Stimulated activated CD4-positive, alpha-beta T cell treated with anti-CD3 and anti-CD28 coated beads, Interleukin-2, amount 100 ng/mL, for 4 hours (primary cell): ENCODE measurements at places on chromosomes 5 and 9.

GRCh38 chr5:149961186-149961685 is 678 bp downstream of the SLC26A2 start:
- no peak for DNase-seq

DNA sequence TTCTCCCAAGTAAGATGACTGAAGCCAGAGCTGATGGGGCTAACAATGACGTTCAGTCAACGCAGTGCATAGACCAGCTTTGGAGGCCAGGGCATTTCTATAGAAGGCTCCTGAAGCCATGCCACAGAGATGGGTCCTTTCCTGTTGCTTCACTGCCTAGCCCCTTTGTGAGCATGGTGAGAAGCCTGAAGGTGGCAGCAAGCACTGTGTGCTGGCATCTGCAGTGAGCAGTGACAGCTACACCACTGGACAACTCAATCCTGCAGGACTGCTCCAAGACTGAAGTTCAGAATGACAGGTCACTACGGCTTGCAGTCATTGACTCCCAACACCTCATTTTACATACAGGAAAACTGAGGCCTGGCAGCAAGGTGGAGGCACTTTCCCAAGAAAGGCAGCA is 229.0 kb downstream of the TSSK1B start:
- DNase-seq: no peak

- no peak for DNase-seq
Measured at GRCh38 chr5:81506378-81506777, 112.4 kb upstream of the ACOT12 start.

DNA sequence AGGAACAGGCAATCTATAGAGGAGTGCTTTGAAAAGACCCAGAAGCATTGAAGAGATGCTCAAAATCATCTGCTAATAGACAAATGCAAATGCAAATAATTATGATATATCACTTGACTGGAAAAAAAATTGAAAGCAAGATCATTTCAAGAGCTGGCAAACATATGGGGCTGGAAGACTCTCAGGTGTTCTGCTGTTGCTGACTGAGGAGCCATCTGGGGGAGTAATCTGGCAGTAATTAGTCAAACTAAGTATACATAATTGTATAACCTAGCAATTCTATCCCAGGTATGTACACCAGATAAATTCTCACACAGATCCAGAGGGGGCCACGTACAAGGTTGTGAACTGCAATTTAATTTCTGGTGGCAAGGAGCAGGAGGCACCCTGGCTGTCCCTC is 4.6 kb upstream of the HMHB1 start:
- no peak for DNase-seq

GRCh38 chr5:126020770-126021169 is 402.4 kb upstream of the GRAMD2B start:
- DNase-seq: no peak

GRCh38 chr5:54087436-54087835 is 222.9 kb downstream of the ARL15 start:
- DNase-seq: no peak

DNA sequence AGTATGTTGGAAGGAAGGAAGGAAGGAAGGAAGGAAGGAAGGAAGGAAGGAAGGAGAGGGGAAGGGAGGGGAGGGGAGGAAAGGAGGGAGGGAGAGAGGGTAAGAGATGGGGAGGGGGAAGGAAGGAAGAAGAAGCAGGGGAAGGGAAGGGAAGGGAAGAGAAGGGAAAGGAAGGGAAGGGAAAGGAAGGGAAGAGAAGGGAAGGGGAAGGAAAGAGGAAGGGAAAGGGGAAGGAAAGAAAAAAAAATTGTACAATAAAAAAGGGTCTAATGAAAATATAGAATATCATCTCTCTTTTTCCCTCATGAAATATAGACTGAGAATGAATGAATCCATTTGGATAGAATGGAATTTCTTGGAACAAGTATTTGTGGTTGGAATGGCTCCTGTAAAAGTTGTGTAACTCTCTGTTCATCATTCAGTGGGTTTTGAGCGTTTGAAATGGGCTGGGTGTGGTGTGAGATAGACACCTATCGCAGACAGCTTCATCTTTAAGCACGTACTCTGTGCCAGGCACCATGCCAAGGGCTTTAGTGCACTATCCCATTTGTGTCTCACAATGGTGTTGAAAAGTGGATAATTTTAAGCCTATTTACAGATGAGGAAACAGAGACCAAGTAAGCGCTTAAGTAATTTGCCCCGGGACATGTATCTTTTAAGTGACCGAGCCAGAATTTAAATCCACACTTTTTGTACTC is 11.6 kb upstream of the PAPPA start:
- DNase-seq: no peak

DNA sequence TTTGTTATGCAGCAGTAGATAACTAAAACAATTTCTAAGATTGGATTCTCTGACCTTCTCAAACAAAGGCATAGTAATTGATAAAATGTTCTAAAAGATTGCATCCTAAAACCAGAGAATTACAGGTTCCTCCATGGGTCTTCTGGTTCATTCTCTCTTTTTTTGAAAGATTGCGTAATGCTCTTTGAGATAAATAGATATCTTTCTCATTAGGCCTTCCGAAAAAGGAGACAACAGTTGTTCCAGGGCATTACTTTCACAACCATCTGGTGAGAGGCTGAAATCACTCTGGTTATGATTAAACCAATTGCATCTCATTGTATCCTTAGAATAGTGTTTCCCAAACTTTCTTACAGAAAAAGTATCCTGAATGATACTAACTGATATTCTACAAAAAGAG is 174.7 kb upstream of the NREP start:
- no peak for DNase-seq

DNA sequence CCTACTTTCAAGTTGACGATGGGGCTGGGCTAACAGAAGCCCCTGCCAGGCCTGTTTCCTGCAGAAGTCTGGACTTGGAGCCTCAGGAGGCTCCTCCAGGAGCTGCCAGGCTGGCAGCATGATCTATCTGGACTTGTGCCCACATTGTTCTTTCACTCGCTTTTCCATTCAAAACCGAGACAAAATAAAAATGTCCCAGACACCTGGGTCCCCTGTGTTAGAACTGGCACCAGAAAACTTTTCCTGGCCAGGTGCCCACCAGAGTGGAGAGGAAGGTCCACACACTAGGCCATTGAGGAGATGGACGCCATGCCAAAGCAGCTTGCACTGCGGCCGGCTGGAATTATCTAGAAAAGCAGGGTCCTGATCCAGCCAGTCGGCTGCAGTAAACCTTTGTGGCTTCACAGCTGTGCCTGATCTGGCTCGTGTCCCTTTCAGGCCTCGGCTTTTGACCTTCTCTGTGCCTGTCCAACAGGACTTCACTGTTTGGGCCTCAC is 78.2 kb downstream of the GCNT1 start:
- DNase-seq: no peak

GRCh38 chr5:113166852-113167366 is 190.3 kb downstream of the DCP2 start:
- DNase-seq: no peak
